ENCODE measurements at places on chromosomes 16 and 17. TPM values are rescaled to one million over a fixed set of nuclear protein-coding genes. Genes with fewer than 3 reads are reported as not detected.

Gene TPSD1
- total RNA-seq: not detected

Gene TBX2
- not detected for total RNA-seq

Gene TMED6
- total RNA-seq: 2.5 TPM

Gene NPIPA3
- total RNA-seq: 2.5 TPM

Gene SKAP1
- total RNA-seq: 88.7 TPM

Gene XYLT2
- 37.6 TPM for total RNA-seq

Gene GGA3
- total RNA-seq: 122 TPM

Gene CYGB
- not detected for total RNA-seq

Gene NOXO1
- total RNA-seq: 0.84 TPM

- H3K27ac ChIP-seq: no peak overlapping the region
- H3K27me3 ChIP-seq: no peaks in the 10 kb centered on the region
- H3K36me3 ChIP-seq: no peaks in the 10 kb centered on the region
Observed at GRCh38 chr17:60158751-60159478, 9.1 kb downstream of the CA4 start.

- H3K27me3 ChIP-seq: no peaks in the 10 kb centered on the region
- DNase-seq: no peak
- H3K36me3 ChIP-seq: no peaks in the 10 kb centered on the region
- H3K4me3 ChIP-seq: no peak overlapping the region
- H3K27ac ChIP-seq: no peak overlapping the region
Observed at GRCh38 chr17:43645765-43646481, 15.8 kb downstream of the MEOX1 start.

DNA sequence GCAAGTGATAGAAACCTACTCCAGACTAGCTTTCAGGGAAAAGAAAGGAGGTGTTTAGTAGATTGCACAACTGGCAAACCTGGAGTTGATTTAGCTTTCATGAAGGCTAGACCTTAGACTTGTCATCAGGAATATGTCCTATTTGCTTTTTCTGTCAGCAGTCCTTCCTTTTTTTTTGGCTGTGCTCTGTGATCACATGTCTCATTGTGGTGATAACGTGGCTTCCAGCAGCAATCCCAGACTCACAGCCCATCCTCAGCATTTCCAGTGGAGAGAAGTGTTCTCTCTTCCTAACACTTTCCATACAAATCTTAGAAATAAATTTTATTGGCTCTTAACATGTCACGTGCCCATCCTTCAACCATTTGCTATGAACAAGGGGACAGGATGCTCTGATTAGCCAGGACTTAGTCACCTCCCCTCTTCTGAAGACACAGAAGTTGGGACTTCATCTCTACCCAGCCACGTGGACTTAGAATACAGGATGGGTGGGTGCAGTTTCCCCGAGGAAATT, 74.7 kb downstream of the CDH13 start:
- H3K27me3 ChIP-seq: no peaks in the 10 kb centered on the region
- DNase-seq: no peak
- no peak overlapping the region for H3K4me3 ChIP-seq
- no peaks in the 10 kb centered on the region for H3K4me1 ChIP-seq
- H3K27ac ChIP-seq: no peak overlapping the region

GRCh38 chr17:51279183-51279582, 18.8 kb downstream of the UTP18 start:
- H3K4me3 ChIP-seq: no peak overlapping the region
- H3K27ac ChIP-seq: no peak overlapping the region
- no peak for DNase-seq

- no peak overlapping the region for H3K27ac ChIP-seq
- no peak overlapping the region for H3K4me3 ChIP-seq
- no peaks in the 10 kb centered on the region for H3K27me3 ChIP-seq
Observed at GRCh38 chr16:78385086-78385805, 285.8 kb downstream of the WWOX start.

DNA sequence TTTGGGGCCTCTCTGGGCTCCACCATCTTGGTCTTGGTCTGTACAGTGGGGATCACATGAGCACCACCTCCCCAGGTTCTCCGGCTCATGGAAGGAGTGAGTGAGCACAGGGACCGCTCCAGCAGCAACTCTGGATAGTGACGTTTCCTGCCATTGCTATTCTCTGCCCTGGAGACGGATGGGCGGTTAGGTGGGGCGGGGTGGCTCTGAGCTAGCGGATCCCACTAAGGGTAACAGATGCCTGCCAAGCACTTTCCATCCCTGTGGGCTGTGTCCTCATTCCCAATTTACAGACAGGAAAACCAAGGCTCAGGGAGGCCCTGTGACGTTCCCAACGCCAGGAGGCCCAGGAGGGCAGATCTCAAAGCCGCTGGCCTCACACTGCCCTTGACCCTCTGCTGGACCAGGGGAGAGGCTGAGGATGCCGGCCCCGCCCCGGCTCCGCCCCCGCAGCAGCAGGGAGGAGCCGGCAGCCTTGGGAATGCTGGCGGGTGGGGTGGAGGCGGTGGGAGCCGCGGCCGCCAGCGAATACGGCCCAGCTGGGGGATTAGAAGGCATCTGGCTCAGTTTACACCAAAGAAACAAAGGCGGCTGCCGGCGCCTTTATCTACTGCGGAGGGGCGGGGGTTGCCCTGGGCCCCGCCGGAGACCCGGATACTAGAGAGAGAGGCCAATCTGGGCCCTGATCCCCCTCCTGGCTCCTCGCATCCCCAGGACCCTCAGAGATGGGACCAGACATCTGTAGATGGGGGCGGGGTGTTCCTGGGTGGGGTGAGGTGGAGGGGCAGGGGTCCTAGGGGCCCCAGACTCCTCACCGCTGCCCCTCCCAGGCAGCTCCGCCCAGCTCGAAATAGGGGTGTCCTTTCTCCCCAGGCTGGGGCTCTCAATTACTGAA, 122.3 kb upstream of the CIBAR2 start:
- H3K36me3 ChIP-seq: no peaks in the 10 kb centered on the region
- H3K27ac ChIP-seq: no peak overlapping the region
- H3K27me3 ChIP-seq: no peaks in the 10 kb centered on the region
- no peaks in the 10 kb centered on the region for H3K4me1 ChIP-seq

DNA sequence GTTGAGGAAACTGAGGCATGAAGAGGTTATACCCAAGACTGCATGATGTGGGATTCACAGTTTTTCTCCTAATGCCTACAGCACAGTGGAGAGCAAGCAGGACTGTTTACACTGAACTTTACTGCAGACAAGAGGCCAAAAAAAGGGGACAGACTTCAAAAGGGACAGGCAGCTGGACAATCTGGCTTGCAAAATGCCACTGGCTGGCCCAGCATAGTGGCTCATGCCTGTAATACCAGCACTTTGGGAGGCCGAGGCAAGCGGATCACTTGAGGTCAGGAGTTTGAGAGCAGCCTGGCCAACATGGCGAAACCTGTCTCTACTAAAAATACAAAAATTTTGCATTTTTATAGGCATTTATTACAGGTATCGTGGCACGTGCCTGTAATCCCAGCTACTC, 2.0 kb upstream of the MGAT5B start:
- no peak overlapping the region for H3K4me3 ChIP-seq
- no peak for DNase-seq
- H3K36me3 ChIP-seq: no peaks in the 10 kb centered on the region

GRCh38 chr16:27844826-27845225, 218.7 kb downstream of the GSG1L start:
- DNase-seq: no peak
- no peaks in the 10 kb centered on the region for H3K36me3 ChIP-seq
- no peaks in the 10 kb centered on the region for H3K27me3 ChIP-seq
- H3K4me3 ChIP-seq: no peak overlapping the region
- no peaks in the 10 kb centered on the region for H3K4me1 ChIP-seq

- no peak for DNase-seq
- no peak overlapping the region for H3K4me3 ChIP-seq
- H3K4me1 ChIP-seq: no peaks in the 10 kb centered on the region
Observed at GRCh38 chr16:19935694-19936093, 51.0 kb upstream of the GPRC5B start.

DNA sequence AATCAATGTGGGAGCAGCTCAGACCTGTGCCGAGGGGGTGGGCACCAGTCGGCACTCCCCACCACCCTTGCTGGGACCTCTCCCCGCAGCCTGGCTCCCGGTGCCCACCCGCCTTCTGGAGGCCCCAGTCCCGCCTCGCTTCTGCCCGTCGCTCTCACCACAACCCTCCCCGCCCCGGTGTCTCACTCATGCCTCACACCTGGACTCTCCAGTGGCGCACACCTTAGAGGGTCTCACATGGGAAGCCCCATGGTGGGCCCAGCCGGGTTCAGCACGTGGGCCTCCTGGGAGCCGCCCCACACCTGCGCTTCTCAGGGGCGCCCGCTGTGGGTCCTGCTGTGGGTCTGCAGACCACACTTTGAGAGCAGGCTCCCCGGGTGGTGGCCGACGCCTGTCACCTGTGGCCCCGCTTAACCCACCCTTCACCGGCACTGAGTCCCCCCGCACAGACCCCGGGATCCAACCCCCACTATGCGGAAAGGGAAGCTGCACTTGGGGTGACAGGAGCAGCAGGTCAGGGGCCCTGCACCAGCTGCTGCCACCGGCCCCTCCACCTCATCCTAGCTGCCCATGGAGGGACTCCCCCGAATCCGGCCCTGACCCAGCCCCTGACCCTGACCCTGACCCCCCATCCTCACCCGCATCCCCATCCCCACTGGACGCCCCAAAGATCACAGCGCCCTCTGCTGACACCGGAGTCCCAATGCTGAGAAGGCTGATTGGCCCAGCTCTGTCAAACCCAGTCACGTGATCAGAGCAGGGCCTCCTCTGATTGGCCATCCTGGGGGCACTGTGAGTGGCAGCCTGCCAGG, 27.4 kb upstream of the SLC38A10 start:
- H3K36me3 ChIP-seq: no peaks in the 10 kb centered on the region
- no peak overlapping the region for H3K4me3 ChIP-seq
- no peaks in the 10 kb centered on the region for H3K27me3 ChIP-seq
- no peaks in the 10 kb centered on the region for H3K4me1 ChIP-seq

- peaks cover 7% of the 10 kb centered on the region for H3K36me3 ChIP-seq
- H3K4me1 ChIP-seq: no peaks in the 10 kb centered on the region
- no peaks in the 10 kb centered on the region for H3K27me3 ChIP-seq
- H3K4me3 ChIP-seq: no peak overlapping the region
- no peak overlapping the region for H3K27ac ChIP-seq
- no peak for DNase-seq
Observed at GRCh38 chr17:37050920-37051319, 102.2 kb downstream of the AATF start.

DNA sequence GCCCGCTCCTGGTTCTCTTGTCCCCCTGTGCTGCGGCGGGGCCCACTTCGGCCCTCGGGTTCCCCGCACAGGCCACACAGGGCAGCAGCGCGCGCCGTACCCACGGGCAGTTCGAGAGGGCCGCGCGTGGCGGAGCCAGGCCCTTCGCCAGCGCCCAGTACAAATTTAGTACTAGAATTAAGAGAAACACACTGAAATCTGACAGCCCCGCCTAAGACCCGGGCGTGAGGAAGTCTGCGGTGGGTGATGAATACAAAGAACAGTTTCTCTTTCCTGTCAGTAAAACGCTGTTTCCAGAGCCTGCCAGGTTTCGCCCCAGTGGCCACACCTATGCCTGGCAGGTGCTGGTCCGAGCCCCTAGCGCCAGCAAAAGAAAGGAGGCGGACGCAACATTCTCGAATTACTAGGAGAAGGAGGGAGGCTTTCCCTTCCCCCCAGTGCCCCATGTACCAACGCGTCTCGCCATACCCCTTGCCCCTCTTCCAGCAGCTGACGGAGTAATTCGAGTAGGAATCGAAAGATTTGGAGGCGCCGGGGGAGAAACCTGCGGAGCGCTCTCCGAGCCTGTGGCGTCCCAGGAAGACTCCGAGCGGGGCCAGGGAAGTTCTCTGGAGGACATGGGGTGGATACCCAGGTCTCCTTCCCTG, 591 bp upstream of the SLFN5 start:
- H3K27ac ChIP-seq: peak overlapping the region; percentile 93
- H3K4me3 ChIP-seq: peak overlapping the region; percentile 99
- DNase-seq: peak; percentile 89
- peaks cover 3% of the 10 kb centered on the region for H3K36me3 ChIP-seq
- no peaks in the 10 kb centered on the region for H3K27me3 ChIP-seq

DNA sequence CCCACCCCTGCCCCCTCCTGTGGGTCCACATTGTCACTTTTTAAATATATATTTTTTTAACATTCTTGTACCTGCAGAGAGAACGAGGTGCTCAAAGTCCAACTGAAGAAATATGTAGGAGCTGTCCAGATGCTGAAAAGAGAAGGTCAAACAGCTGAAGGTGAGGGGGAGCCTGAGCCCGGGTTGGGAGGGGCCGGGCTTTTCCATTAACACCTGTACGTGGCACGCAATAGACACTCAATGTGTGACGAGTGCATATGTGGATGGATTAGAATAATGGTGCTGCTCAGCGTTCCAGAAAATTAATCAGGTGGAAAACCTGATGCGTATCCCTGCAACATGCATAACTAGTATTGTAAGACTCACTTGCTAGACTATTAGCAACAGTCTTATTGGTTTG, 223.0 kb downstream of the SNX29 start:
- H3K27ac ChIP-seq: no peak overlapping the region
- no peaks in the 10 kb centered on the region for H3K27me3 ChIP-seq
- no peak overlapping the region for H3K4me3 ChIP-seq
- H3K36me3 ChIP-seq: no peaks in the 10 kb centered on the region

GRCh38 chr17:17870247-17870646, 33.5 kb upstream of the SREBF1 start:
- no peak for DNase-seq
- H3K4me3 ChIP-seq: no peak overlapping the region
- no peak overlapping the region for H3K27ac ChIP-seq
- H3K4me1 ChIP-seq: no peaks in the 10 kb centered on the region

- peaks cover 51% of the 10 kb centered on the region for H3K4me1 ChIP-seq
- no peaks in the 10 kb centered on the region for H3K27me3 ChIP-seq
- no peak overlapping the region for H3K4me3 ChIP-seq
- DNase-seq: no peak
- no peaks in the 10 kb centered on the region for H3K36me3 ChIP-seq
- H3K27ac ChIP-seq: no peak overlapping the region
Observed at GRCh38 chr16:74560912-74561311, 46.0 kb downstream of the GLG1 start.

DNA sequence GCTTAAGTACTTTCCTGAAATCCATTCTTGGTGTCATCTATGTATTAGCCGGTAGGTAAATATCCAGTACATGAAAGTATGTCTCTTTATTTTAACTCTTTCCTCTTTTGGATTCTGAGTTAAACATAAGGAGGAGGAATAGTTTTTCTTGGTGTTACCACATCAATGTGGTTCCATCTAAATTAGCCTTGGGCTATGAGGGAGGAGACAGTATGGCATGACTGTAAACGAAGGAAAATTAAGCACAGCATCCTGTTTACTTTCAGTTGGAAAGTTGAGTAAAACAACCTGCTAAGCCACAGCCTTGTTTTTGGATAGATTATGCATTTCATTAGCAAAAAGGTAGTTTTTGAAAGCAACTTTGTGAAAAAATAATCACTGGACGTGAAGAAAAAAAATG, 693.0 kb upstream of the SOX9 start:
- no peak overlapping the region for H3K4me3 ChIP-seq
- DNase-seq: no peak
- no peaks in the 10 kb centered on the region for H3K27me3 ChIP-seq
- no peak overlapping the region for H3K27ac ChIP-seq
- H3K4me1 ChIP-seq: no peaks in the 10 kb centered on the region

GRCh38 chr17:39204245-39204644, 4.2 kb downstream of the RPL19 start:
- peaks cover 37% of the 10 kb centered on the region for H3K36me3 ChIP-seq
- H3K27me3 ChIP-seq: no peaks in the 10 kb centered on the region
- peaks cover 42% of the 10 kb centered on the region for H3K4me1 ChIP-seq
- no peak overlapping the region for H3K27ac ChIP-seq
- no peak for DNase-seq

GRCh38 chr16:23962001-23962400, 126.2 kb downstream of the PRKCB start:
- no peak for DNase-seq
- peaks cover 51% of the 10 kb centered on the region for H3K4me1 ChIP-seq
- no peaks in the 10 kb centered on the region for H3K27me3 ChIP-seq
- no peaks in the 10 kb centered on the region for H3K36me3 ChIP-seq
- H3K4me3 ChIP-seq: no peak overlapping the region

Data from CD4-positive, alpha-beta memory T cell (primary cell).